SK-N-MC (cell line): ENCODE measurements at places on chromosomes 2 and 18.
A peak's percentile ranks its signal among the peaks of the same experiment; 100 is the strongest.

DNA sequence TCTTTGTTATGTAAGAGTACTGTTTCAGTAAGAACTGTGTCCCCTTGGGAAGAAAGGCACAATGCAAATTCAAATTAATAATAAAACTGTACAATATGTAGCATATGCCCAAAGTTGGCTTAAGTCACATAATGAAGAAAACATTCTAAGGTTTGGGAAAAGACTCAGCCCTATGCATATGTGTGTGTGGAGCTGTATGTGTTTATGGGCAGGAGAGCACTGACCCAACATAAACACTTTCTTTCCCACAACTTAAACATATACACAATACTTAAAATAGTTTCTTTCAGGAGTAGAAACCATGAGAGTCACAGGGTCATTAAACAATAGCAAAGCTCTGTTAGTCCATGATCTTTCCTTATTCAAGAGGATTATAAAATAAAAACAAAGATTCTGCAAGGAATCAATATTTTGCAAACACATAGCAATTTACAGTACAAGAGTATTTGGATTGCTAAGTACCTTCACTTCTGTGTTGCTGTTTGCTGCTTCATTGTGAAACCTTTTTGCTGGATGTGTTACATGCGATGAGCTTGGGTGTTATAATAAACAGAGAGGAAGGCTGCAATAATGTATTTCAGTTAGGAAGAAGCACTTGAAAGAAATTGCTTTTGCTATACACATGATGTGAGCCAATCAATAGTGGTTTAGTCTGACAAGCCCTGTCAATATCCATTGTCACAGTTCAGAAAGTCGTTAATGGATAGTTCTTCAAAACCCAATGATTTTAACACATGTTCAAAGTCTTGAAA lies 347.3 kb downstream of the ARHGAP15 start:
- no peak for DNase-seq

- peak; percentile 58 for DNase-seq
Observed at GRCh38 chr18:21074336-21075323, 37.0 kb downstream of the ROCK1 start.

GRCh38 chr2:45968946-45969584 lies 317.6 kb downstream of the PRKCE start:
- DNase-seq: no peak

DNA sequence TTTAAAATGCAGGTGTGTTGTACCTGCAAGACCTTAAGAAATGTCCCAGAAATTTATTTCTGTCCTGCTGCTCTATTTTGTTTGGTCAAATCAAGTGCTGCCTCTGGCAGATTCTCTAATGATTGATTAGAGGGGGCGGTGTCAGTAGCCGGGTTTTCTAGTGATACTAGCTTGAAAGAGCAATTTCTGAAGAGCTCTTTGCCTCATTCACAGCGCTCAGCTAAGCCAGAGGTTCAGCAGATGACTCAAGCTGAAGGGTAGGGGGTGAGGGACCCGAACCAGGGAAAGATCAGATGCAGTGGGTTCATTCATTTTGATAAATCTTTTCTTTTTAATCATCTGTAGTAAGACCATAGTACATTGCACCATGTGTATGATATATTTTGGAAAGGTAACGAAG lies 15.0 kb downstream of the ZBTB7C start:
- DNase-seq: no peak

- no peak for DNase-seq
Observed at GRCh38 chr2:201235860-201236811, 24.2 kb upstream of the CASP8 start.

- DNase-seq: no peak
Observed at GRCh38 chr2:42844366-42844765, 52.0 kb upstream of the HAAO start.

- DNase-seq: no peak
Observed at GRCh38 chr2:31411771-31412170, 2.8 kb downstream of the XDH start.

- no peak for DNase-seq
Observed at GRCh38 chr2:189291460-189291859, 111.9 kb upstream of the COL5A2 start.

DNA sequence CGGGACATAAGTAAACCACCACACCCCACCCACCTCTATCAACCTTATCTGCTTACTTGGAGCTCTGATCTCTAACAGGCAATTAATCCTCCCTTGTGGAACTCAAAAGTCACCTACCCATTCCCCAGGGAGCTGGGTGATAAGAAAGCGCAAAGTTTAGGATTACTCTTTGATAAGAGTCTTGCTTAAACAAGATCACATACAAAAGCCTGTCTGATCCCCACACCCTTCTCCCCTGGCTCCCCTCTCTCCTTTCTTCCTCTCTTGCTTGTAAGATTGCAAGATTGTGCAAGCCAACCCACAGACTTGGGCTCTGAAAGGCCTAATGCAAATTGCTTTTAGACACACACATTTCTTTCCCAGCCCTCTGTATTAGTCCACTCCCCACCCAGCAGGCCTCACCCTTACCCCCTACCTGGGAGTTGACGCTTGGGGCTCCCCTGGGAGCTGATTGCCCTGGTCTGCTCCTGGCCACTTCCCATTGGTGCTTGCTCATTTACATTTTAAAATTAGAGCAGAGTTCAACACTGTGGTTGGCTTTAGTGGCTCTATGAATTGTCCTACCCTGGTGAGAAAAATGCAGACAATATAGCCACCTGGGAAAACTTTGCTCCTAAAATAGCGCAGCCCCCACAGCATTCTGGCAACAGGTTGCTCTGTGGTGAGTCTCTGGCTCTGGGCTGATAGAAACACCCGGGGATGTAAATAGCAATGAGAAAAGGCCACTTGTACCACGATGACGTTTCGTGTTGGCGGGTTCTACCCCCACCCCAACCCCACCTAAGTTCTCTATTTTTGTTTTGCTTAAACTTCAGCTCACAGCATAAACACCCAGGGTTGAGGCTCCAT lies 92.8 kb upstream of the MSH2 start:
- peak; percentile 40 for DNase-seq

DNA sequence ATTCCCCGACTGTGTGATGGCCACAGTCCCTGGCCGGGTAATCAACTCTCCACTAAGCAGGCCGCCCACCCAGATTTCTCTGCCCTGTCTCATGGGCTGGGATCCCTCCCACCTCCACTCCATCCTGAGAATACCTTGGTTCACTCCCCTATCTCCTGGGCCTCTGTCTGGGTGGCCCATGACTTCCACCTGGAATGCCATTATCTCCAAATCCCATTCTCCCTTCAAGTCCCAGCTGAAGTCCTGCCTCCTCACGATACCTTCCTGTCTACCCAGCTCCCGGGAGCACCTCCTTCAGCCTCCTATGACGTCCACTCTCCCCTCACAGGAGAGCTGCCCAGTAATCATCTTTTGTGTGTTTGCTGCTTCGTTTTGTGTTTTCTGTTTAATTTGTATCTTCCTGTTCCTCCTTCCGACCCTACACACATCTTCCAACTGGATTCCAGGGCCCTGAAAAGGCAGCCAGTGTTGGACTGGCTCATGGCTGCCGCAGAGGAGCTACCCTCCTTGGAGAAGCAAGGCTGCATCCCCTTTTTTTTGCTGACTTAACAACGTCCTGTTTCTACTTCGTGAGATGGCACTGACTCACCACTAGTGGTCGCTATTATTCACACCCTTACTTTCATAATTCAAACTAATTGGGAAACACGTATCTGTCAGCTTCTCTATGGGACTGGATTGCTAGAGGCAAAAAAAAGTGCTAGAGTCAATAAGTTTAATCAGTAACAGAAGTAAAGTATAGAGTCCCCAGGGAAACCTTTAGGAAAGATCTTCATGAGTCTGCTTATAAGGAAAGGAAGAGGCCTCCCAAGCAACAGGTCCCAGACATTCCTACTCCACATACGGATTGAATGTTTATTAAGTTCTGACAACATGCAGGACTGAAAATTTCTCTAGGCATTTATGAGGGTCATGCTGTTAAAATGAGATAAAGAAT lies 171.9 kb upstream of the GATA6 start:
- DNase-seq: peak; percentile 58

GRCh38 chr2:119598596-119599263 lies 54.5 kb downstream of the CFAP221 start:
- no peak for DNase-seq

DNA sequence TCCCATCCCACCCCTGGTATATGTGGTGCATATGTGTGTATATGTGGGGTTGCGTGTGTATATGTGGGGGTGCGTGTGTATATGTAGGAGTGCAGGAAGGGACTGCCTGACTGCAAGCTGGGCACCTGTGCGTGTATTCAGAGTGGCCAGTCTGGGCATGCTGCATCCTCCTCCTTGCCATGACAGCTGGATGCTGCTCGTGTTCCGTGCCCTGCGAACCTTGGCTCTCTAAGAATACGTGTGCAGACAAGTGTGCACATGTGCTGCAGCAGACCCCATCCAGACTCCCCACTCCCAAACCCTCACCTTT lies 222.1 kb downstream of the CELF4 start:
- no peak for DNase-seq

- DNase-seq: no peak
Observed at GRCh38 chr2:168079236-168079635, 168.2 kb downstream of the STK39 start.

DNA sequence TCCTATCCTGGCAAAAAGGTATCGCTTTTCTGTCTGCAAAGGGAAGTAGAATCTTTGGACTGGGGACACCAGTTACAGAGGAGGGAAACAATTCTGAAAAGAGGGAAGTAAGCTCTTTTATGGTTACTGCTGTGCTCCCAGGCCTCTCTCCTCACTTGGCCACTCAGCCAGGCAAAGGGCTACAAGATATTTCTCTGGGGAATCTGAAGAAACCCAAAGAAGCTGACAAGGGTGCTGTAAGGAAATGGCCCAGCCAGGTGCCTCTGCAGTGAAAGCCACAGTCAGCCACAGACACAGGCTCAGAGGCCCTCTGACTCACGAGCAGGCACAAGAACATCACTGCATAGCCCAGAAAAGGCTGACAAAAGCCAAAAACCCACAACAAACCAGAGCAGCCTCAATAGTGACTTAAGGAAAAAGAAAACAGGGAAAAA lies 5.8 kb downstream of the HDLBP start:
- DNase-seq: no peak

DNA sequence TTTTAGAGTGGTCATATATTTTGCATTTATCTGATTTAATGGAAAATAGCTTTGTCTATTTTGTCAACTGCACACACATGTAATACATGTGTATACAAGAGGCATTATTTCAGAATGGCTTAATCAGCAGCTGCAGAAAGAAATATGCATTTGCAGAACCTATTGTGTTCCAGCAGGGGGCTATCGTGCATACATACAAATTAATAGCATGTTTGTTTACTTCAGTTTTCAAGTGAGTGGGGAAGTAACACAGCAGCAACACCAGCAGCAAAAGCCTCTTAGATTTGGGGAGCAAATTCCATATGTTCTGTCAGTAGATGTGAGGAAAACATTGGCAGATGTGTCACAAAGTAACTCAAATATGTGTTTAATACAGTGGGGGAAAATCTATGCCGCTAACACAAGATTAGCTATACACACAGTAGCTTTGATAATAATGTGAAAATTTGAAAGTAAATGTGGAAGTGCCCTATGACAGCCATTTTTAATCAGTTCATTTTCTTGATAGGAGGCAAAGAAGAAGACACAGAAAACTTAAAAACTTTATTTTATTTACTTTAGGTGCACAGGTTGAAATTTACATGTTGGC lies 218.1 kb downstream of the WDR7 start:
- peak; percentile 42 for DNase-seq

DNA sequence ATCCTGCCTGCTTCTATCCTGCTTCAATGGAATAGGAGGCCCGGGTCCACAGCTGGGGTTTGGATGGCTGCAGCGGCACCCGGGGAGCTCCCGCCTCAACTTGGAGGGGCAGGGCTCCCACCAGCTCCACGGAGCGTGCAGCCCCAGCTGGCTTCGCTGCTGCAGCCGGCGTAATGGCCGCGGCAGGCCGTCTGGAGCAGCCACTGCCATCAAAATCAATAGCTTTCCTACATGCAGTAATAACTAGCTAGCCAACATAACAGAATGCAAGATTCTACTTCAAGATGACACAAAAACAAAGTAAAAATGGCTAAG lies 154.2 kb upstream of the RMP24 start:
- DNase-seq: no peak

GRCh38 chr2:223877721-223878410 lies 40.5 kb upstream of the AP1S3 start:
- DNase-seq: no peak

DNA sequence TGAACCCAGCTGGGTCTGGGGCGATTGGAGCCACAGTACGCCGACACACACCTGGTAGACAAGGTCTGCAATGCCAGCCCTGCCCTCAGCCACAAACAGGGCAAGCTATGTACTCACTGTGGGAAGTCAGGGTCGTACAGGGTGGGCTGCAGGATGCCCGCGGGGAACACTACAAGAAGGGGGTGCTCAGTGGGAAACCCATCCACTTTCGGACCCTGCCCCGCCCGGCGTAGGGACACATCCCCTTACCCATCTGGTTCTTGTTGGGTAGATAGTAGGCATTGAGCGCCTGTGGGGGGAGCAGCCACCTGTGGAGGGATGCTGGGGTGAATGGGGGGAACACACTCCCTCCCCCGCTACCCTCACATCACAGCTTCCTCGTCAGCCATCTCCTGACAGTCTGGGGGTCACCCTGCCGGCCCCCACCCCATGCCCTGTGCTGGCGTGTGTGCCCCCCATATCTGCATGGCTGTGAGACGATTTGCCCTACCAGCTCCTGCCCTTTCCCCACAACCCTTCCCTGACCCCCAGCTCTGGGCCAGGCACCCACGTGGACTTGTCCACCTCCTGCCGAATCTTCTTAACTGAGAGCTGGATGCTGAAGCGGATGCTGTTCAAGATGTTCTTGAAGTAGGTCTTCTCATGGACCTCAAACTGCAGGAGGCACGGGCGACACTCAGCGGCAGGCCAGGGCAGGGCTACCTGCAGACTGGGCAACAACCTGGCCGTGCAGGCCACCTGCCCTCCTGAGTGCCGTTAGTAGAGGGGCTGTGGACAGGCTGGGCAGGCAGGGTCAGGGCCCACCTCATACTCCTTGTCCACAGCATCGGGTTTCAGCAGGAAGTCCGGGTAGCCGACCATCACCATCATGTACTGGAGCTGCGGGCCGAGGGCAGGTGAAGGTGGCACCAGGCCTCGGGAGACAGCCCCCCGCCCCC lies 5.1 kb downstream of the ECEL1 start:
- DNase-seq: no peak

DNA sequence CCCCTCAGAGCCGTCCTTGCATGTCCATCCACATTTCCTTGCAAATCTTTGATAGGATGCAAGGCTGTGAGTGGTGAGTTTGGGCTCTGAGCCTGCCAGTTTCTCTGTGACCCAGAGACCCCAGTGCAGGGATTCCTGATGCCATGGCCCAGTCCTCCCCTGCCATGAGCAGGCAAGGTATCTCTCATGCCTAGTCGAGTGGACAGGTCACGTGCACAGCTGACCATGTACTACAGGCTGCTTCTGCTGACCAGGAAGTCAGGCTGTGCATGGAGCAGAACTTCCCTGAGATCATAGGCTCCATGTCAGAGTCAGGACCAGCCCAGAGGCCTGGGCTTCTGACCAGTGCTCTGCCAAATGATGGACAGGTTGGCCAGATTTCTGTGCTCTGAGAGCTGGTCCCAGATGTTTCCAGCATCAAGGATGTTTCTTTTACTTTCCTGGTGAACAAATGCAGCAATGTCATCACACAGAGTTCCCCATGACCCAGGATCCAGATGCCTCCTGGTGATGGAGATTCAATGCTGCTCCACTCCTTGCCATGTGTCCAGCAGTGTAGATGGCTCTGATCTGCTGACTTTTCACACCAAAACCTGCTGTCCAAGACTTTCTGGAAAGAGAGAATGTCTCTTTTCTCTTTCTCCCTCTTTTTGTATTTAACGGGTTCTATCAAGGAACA lies 321.6 kb upstream of the HS6ST1 start:
- DNase-seq: no peak
